ENCODE measurements at places on chromosomes 7 and 10. TPM values are rescaled to one million over a fixed set of nuclear protein-coding genes. Genes with fewer than 3 reads are reported as not detected.

The HKDC1 gene
- 0.04 TPM for total RNA-seq

The PTER gene
- total RNA-seq = 20.1 TPM

The OR2A5 gene
- not detected for total RNA-seq

The ERVW-1 gene
- not detected for total RNA-seq

GRCh38 chr7:37942934-37943610 lies 22.6 kb downstream of the EPDR1 start:
- no peak for DNase-seq

DNA sequence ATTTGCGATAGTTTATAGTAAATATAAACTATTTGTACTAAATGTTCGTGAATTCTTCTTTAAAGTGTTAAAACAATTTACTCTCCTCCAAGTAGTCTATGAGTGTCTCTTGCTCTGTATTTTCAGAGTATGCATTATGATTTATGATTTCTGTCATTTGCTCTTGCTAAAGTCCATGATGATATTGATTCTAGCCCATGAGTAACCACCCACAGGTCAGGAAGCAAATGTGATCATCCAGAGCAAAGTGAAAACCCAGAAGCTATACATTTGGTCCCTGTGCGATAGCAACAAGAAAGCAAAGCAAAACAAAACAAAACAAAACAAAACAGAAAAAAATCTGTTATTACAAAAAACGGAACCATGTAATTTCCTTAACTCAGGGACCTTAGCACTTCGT lies 225.9 kb downstream of the HDAC9 start:
- DNase-seq = no peak

DNA sequence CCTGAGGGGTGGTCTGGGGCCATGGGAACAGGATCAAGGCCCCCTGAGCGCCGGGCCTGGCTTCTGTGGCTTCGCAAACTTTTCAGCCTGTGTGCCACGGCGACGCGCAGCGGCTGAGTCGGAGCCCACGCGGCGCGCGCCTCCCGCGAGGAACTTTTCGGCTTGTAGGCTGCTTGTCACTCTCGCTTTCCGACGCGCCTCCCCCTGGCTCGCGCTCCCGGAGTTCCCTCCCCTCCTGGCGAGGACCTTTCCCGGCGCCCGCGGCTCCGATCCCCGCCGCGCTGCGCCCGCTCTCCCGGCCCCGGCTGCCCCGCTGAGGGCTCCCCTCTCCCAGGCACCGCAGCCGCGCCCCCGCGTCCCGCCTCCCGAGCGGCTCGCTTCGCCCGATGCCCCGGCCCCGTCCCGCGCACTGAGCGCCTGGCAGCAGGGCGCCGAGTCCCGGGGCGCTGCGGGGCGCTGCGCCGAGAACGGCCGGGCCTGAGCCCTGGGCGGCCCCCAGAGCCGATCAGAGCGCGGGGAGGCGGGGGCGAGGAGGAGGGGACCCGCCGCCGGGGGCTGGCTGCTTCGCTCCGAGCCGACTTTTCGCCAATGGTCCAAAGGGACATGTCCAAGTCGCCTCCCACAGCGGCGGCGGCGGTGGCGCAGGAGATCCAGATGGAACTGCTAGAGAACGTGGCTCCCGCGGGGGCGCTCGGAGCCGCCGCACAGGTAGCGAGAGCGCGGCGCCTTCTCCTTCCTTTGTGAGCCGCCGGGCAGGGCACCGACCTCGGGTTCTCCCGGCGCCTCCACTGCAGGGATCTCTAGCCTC lies at the start of gene CACNB2:
CACNB2 (plus strand) TSS at position 276 of the 808 bp plus-strand sequence.
- no peak for DNase-seq

DNA sequence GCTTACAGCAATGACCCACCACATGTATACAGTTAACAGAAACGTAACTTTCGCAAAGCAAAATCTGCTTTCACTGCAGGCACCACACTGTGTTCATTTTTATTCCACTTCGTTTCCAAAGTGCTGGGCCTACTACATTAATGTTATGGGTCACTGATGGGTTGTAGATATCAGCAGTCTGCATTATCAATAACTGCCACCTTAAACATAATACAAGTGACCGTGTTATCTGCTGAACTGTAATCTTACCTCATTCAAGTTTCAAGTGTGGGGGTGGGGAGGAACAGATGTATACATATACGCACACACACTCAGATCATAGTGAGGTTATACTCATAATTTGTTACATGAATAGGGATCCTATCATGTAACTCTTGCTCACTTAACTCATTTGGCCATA lies 21.1 kb downstream of the RNF32 start:
- DNase-seq = peak; percentile 44

DNA sequence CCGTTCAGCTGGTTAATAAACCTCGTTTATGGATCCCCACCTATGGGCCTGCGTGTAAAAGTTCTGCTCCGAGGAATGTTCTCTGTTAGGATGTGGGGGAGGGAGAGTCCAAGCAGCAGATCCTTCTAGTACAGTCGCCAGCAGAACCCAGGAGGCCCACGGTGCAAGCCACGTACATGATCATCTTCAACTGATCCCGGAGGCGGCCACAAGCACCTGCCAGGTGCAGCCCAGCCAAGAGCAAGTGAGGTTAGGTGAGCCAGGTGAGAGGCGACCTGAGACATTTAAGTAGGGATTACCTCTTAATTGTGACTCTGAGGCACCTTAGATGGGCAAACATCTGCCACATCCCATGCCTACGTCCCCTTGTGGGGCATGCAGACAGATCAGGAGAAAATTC lies 18.0 kb upstream of the FGFR2 start:
- DNase-seq = no peak

- DNase-seq = no peak
Measured at GRCh38 chr10:61688551-61689308, 26.0 kb downstream of the CABCOCO1 start.

- DNase-seq = no peak
Measured at GRCh38 chr10:118953598-118954393, 75.7 kb upstream of the NANOS1 start.

- DNase-seq = no peak
Measured at GRCh38 chr7:105886776-105887175, 10.4 kb upstream of the ATXN7L1 start.

GRCh38 chr10:29646960-29647461 lies 12.2 kb upstream of the SVIL start:
- no peak for DNase-seq

DNA sequence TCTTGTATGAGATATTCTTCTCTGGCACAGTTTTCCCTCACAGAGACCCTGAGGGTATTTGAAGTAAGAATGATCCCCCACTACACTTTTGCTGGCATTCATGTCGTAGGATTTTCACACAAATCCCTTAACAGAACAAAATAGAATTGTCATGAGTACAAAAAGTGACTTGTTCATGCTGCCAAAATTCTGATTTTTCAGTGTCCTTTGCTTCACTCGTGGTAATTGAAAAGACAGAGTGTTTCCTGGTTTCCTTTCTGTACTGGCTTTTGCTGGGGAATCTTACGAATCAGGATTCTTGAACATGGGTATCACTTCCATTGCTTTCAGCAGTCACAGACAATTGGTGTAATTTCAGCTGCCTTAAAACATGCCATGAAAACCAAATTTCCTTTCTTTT lies 756.3 kb downstream of the REEP3 start:
- DNase-seq = no peak

All from K562 (cell line).